NCI-H1930 (cell line): ENCODE measurements at places on chromosomes 2 and 18.

DNA sequence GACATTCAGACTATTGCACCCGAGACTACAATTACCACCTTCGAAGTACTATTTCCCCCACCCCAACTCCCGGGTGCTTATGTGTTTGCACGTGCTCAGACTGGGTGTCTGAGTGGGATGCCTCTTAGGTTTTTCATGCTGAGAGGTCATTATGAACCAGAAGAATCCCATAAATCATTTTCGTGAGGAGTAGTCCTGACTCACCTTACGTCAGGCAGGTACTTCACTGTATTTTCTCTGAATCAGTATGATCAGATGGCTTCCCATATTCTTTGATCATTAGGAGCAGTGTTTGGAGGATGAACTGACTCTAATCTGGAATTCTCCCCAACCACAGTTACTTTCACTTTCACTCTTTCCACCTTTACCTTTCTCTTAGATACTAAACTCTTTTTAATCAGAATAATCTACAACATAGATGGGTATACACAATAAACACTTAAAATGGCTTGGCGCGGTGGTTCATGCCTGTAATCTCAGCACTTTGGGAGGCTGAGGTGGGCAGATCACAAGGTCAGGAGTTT lies 38.4 kb upstream of the STAT4 start:
- DNase-seq = no peak

DNA sequence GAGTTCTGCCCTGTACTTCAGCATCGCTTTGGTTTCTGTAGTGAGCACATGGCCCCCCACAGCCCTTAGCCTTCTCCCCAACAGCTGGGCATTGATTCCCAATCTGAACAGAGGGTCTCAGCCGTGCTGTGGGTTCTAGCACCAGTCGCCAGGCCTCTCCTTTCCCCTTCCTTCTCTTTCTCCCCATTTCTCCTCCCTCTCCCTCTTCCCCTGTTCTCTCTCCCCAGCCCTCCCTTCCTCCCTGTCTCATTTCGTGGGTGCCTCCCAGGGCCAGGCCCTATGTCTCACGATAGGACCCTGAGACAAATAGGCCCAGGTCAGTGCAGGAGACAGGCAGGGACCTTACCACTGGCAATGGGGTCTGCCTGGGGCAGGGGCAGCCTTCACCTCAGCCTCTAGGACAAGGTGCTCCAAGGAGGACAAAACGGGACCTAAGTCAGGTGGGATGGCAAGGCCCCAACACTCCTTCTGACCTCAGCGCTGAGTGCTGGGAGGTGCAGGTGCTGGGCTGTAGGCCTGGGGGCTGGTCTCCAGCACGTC lies 143.4 kb upstream of the GPC1 start:
- DNase-seq = no peak

DNA sequence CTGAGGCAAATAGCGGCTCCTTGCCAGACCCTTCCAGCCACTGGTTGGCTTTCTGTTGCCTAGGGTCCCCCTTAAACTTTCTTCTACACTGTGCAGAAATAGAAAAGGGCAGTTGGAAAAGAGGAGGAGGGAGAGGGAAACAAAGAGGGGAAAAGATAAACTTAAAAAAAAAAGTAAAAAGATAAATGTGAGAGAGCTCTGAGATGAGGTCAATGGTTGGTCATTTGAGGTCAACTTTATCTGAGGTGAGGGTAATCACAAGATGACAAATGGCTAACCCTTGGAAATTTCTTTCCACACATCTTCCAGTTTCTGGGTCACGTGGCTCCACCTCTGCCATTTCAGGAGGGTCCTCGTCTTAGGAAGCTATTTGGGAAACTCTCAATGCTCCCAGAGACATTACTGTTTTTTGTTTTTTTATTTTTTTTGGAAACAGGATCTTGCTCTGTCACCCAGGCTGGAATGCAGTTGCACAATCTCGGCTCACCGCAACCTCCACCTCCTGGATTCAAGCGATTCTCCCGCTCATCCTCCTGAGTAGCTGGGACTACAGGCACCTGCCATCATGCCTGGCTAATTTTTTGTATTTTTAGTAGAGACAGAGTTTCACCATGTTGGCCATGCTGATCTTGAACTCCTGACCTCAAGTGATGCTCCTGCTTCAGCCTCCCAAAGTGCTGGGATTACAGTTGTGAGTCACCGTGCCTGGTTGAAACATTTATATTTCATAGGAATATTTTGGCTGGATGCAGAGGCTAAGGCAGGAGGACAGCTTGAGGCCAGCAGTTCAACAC lies 199.9 kb downstream of the TGIF1 start:
- no peak for DNase-seq

DNA sequence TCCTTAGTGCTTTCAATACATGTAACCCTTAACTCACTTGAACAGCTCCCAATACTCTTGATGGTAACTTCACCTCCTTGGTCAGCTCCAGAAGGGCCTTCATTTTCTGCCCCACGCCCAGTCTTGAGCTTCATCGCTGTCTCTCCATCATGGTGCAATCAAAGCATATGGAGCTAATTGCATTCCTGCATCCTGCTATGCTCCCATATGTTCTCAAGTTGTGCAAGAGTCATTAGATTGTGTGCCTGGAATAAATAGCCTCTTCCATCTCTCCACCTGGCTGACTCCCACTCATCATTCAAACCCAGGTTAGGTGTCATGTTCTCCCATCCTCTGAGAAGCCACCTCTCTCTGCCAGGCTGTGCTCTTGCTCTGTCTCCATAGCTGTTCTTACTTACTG lies 364.5 kb upstream of the RGPD4 start:
- no peak for DNase-seq

GRCh38 chr2:149740490-149740889 lies 152.9 kb upstream of the MMADHC start:
- DNase-seq = no peak

DNA sequence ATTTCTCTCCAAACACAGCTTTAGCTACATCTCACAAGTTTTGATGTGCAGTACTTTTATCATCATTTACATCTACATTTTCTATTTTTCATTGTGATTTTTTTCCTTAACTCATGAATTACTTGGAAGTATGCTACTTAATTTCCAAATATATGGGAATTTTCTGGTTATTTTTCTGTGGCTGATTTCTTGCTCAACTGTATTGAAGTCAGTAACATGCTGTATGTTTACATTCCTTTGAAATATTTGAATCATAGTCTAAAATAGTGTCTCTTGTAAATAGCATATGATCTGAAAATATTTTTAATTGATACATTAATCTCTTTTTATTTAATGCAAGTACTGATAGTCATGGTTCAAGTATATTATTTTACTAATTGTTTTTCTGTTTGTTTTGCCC lies 26.0 kb upstream of the GALNT5 start:
- DNase-seq = no peak

GRCh38 chr18:5295231-5295920 lies at the start of gene ZBTB14:
ZBTB14 (minus strand) TSS chr18:5295726; CDS start chr18:5293246, 2,480 bp downstream.
- peak; percentile 47 for DNase-seq

DNA sequence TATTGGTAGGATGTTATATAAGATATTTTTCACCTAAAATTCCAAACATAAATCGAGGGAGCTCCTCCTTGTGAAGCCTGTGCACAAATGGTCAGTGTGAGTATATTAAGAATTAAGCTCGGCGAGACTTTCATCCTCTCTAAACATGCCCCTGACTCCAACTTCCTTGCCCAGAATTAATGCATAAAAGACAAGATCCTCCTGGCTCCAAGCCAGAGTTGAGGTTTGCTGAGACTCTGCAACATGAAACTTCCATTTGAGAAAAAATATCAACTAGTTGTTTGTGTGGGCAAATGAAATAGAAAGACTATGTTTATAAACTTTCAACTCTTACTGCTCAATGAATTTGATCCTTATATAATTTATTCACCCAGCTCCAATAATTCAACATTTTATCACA lies 68.1 kb downstream of the CCDC178 start:
- DNase-seq = no peak

DNA sequence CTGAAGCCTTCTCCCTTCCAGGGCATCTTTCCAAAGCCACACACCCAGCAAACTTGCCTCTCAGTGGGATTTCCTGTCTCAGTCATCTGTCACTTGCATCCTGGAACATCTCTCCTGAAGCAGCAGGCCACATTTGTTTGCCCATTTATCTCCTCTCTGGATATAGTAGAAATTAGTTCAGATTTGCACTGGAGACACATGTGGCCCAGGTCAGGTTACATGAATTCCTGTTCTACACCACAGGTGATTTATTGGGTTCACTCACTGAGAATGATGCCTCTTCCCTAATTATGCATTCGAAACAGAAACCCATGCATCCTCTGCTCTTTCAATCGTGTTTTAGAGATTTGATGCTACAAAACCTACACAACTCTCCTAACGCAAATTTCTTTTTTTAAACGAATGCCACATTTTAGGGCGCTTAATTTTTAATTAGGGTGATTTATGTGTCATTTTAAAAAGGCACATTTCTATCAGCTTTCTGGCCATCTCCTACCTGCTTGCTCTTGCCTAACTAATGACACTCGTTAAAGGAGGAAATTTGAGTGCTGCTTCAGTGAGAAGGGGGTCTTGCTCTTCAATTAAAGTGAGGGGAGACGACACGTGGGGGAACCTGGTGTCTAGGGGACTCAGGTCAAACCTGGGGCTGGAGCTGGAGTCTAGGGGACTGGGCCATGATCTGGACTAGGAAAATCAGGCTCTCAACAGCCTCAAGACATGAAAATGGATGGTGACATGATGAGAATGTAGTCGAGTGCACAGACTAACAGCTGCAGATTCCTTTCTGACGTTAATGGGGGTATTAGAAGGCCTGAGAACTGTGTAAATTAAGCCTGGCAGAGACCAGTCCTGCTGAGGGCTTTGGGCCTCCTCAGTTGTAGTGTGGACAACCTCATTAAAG lies 221.4 kb downstream of the CLIP4 start:
- no peak for DNase-seq

- DNase-seq = no peak
Measured at GRCh38 chr2:127124426-127124825, 17.5 kb upstream of the BIN1 start.

GRCh38 chr18:60838677-60839076 lies 466.1 kb upstream of the MC4R start:
- no peak for DNase-seq

DNA sequence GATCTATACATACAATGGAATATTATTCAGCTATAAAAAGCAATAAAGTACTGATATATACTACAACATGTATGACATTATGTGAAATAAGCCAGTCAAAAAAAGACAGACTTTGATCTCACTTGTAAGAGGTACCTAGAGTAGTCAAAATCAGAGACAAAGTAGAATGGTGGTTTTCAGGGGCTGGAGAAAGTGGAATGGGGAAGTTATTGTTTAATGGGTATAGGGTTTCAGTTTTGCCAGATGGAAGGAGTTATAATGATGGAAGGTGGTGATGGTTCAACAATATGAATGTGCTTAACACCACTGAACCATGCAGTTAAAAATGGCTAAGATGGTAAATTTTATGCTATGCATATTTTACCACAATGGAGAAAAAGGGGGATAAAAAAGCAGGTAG lies 6.3 kb downstream of the COBLL1 start:
- DNase-seq = no peak

DNA sequence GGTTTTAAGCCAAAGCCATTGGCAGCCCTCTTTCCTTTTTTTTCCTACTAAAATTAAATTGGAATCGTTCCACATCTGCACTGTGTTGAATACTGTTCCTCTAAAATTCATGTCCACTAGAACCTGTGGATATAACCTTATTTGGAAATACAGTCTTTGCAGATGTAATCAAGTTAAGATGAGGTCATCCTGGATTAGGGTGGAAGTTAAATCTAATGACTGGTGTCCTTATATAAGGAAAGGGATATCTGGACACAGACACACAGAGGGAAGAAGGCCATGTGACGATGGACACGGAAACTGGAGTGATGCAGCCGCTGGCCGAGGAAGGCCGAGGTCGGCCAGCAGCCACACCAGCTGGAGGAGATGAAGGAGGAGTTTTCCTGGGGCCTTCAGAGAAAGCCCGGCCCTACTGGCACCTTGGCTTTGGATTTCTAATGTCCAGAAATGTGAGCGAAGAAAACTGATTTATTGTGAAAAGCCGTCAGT lies 49.4 kb downstream of the LONRF2 start:
- DNase-seq = no peak

DNA sequence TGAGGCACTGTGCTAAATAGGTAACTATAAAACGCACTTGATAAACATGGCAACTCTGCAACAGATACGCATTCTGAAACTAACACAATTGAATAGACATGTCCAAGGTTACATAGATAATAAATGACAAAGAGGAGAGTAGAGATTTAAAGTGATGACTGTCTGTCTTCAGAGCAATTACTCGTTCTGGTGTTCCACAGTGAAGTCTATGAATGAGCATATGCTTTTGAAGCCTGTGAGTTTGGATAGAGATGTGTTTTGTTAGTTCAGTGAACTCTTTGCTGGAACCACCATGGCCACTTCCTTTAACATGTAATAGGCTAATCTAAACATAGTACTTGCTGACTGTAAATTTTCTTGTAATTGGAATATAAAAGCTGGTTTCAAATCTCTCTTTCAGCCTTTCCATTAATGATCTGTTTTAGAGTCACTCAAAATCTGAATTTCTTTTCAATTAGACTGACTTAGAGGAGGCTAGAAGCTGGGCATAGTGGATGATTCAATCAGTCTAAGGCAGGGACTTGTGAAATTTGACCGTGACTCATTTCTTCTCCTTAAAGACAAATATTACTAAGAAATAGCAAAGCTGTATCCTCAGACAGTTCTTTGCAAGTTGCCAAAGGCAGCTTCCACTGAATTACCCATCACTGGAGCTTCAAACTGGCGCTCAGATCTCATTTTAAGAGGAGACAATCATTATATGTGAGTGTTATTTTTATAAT lies 1130.1 kb upstream of the CELF4 start:
- no peak for DNase-seq

DNA sequence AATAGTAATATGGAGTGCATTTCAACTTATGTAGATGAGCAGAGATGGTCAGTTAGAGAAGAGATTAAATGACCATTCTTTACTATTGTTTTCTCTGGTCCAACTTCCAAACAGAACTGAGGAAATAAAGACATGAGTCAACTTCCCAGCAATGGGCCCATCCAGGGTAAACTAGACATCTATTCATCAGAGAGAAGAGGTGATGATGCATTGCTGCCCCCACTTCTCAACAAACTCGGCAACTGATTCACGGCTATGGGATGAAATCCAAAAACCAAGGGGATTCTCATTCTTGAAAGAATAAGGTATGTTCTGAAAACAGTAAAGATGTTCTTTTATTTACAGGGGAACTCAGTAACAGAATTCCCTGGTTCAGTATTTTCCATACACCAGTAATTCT lies 190.7 kb downstream of the RDH14 start:
- DNase-seq = no peak

GRCh38 chr18:8706791-8707555 lies 1.6 kb downstream of the MTCL1 start:
- DNase-seq = no peak
